ENCODE measurements at places on chromosomes 6 and 20.

- no peak for DNase-seq
These were observed 31.4 kb downstream of the TBC1D32 start for GRCh38 chr6:121302882-121303281.

DNA sequence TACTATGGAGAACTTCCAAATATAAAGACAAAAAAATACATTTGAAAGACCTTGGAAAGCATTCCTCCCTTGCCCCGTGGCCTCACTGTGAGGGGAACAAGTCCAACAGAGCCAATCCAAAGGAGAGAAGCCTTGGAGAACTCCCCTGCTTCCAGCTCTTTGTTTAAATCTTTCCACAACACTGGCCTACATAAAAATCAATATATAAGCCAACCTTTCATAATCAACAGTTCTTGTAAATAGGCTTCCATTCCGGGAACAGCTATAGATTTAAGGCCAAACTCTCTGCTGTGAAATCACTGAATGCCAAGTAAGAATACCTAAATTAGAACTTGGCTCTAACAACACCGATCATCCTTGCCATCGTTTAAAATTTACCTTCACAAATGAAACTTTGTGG lies 242.1 kb downstream of the HACE1 start:
- no peak for DNase-seq

DNA sequence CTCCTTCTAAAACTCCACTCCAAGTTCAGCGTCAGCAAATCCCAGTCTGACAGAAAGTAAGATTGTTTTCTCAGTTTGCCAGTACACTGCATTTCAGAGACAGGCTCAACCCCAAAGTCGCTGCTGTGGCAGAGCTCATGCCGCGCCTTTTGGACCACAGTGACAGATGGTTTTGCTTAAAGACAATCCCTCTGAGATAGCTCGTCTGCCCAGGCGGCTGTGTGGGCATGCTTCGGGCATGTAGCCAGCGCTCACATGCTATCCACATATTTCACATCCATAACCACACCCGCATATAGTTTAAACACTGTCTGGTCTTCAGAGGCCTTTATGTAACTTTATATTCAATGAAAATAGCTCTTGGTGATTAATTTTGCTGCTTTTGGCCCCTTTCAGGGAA lies 14.7 kb upstream of the PXDC1 start:
- no peak for DNase-seq

- DNase-seq: no peak
These were observed 15.9 kb downstream of the NRN1 start for GRCh38 chr6:5990786-5991185.

DNA sequence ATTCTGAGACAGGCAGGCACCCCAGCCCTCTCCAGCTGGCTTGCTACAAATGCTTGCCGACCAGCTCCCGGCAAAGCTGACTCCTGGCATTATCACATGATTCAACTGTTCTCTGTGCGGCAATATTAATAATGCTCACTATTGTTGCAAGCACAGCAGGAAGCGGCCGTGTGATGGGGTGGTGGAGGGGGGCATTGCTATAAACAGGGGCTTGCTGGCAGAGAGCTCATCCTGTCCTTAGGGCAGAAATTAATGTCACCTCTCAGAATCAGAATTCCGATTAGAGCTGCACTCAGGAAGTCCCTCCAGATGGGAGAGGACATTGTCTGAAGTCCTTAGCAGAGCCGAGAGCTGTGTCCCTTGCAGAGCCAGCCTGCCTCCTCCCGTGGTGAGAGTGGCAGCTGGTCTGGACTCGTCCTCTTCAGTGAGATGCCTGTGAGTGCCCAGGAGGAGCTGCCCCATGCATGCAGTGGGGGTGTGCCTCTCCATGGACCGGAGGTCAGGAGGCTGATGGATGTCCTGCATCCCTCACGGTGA lies 162.5 kb downstream of the CDH4 start:
- DNase-seq: no peak

DNA sequence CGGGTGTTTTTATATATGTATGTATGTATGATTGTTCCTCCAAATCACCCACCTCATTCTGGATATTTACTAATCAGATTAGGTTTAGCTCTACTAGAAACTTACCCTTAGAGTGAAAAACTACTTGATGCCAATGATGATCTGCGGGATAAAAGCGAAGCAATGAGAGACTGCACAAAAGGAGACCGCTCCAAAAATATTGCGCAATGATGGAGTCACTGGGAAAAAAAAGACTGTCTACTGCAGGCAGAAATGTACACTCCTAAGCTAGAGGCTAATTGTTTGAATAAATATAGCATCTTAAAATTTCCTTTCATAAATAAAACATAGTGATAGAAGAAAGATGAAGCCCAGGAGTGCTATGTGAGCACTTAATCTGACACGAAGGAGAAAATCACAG lies 7.3 kb downstream of the RAB32 start:
- DNase-seq: no peak
